Dorsolateral prefrontal cortex (tissue), 122 donors: ENCODE measurements at places on chromosomes 1 and 21.

DNA sequence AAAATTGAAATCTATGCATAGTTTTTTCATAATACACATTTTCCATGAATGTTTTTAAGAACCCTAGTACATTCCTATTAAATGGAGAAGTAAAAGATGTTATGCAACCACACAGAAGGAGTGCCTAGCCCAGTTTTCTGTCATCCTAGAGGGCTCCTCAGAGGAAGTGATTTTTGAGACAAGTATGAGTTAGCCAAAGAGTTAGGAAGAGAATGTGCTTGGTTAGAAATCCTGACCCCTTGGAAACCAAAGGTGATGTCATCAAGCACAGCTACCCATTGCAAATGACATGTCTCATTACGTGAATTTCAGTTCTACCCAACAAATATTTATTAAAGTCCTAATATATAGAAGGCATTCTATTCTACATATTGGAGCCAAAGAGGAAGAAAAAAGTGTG is 88.9 kb upstream of the TNFSF4 start:
- DNase-seq = no peak

GRCh38 chr1:86195281-86195680 is 38.7 kb upstream of the COL24A1 start:
- DNase-seq = no peak

DNA sequence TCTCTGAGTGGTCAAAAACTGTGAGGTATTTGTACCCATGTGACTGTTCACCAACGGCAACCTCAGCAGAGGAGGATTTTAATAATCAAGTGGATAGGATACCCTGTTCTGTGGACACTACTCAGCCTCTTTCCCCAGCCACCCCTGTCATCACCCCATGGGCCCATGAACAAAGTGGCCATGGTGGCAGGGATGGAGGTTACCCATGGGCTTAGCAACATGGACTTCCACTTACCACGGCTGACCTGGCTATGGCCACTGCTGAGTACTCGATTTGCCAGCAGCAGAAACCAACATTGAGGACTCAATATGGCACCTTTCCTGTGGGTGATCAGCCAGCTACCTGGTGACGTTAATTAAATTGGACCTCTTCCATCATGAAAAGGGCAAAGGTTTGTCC is 1782.7 kb downstream of the PLA2G4A start:
- DNase-seq = no peak

DNA sequence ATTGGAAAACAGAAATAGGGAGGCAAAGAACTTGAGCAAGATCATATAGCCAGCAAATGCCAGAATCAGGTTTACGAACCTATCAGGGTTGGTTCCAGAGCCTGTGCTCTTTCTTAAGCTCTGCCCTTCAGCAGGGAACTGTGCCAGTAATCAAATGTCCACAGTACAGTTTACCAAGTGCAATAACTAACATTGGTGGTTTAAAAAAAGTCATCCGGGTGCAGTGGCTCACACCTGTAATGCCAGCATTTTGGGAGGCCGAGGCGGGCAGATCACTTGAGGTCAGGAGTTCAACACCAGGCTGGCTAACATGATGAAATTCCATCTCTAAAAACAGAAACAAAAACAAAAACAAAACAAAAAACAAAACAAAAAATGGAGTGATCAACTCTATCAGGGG is 182.7 kb downstream of the LMX1A start:
- DNase-seq = no peak

DNA sequence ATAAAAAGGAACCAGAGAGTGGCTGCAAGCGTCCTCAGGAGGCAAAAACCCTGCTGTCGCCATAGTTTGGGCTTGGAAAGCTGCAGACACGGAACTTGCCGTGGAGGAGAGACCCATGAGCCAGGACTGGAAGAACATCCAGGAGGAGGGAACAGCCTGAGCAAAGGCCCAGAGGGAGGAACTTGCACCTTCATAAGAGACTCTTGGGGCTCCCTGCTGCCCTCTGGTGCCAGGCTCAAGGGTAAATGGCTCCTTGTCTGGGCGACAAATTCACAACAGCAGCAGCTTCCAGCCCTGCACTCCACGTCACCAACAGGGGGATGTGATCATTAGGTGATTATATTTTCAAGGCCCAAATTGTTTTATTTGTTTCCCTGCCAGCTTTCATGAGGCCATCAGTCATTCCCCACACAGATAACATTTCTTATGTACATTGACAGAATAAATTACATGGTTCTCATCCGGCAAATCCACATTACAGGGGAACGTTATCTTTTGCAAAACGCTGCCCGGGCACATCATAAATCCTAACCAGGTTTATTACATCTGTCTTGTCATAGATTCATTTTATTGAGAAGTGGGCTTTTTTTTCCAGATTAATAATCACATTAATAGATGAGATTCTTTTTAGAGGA is 143.0 kb upstream of the GRIK3 start:
- DNase-seq = no peak

GRCh38 chr1:119139857-119140176 is 636 bp downstream of the WARS2 start:
- peak; percentile 52 for DNase-seq

GRCh38 chr1:30353637-30354036 is 369.7 kb downstream of the MATN1 start:
- no peak for DNase-seq

GRCh38 chr1:43844114-43844513 is 89.5 kb upstream of the ARTN start:
- DNase-seq = no peak

DNA sequence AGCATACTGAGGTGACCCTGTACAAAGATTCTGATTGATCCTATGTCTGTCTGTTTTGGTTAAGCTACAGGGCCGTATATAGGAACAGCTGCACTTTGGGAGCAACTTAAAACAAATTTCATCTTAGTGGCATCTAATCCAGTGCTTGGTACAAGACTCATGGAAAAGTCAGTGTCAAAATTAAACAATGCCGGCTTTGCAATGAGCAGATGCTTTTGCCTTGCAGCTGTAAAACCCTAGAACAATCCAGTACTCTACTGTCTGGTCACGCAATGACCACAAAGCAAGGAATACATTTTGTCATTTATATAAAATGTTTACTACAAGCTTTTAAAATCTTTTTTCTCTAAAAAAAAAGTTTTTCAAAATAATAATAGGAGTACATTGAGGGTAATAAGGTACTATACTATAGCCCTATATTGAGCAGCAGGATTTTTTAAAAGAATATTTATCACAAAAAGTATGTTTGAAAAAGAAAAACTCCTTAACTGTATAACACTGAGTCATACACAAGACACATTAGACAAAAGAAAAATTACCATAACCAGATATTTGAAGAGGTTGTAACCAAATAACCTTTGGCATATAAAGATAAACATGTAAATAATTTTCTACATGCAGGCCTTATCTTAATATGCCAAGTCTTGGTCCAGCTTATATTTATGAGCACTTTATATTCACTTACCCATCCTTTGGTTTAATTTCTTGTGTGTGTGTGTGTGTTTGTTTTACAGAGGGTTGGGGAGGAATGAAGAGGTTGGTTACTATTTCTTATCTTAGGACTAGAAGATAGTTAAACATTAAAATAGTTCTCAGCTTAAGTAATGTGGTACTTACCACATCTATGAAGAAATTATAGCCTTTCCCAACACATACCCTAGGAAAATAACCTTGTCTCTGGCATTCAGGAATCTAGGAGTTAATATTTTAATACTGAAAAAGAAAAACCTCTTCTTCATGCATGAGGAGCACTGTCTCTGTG is 262.3 kb downstream of the FAF1 start:
- no peak for DNase-seq

DNA sequence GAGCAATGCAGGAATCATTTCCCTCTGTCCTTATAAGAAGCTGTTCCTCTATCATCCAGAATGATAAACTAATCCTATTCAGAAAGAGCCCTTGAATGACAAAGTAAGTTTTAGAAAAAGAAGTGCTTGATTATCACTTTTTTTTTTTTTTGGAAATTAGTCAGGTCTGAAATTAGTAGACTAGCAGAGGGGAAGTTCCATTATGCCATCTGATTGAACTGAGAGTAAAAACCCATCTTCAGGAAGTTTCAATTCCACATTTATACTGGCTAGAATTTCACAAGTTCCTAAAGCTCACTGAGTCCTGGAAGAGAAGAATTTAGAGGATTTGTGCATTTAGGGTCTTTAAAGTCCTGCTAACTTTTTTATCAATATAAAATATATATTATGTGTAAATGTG is 128.8 kb upstream of the COA6 start:
- DNase-seq = no peak

GRCh38 chr1:24770881-24771280 is 25.6 kb downstream of the CLIC4 start:
- DNase-seq = no peak

DNA sequence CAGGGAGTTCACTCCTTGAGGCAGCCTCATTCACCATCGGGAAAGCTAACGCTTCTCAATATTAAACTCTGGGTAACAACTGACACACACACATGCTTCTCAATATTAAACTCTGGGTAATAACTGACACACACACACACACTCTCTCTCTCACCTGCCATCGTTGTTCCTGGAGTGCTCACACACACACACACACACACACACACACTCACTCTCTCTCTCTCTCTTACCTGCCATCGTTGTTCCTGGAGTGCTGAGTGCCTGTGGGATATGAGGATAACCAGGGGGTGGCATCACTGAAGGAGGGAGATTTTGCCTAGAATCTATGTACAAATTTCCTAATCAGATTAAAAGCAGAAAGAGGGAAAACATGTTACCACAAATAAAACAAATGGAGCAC is 17.1 kb upstream of the GUCA2A start:
- DNase-seq = no peak
